ENCODE measurements at places on chromosomes 2 and 18.
A peak's percentile ranks its signal among the peaks of the same experiment; 100 is the strongest.

- DNase-seq = no peak
Observed at GRCh38 chr18:69267895-69268294, 132.8 kb upstream of the DOK6 start.

- DNase-seq = peak; percentile 65
Observed at GRCh38 chr18:36352384-36352783, 54.9 kb downstream of the FHOD3 start.

DNA sequence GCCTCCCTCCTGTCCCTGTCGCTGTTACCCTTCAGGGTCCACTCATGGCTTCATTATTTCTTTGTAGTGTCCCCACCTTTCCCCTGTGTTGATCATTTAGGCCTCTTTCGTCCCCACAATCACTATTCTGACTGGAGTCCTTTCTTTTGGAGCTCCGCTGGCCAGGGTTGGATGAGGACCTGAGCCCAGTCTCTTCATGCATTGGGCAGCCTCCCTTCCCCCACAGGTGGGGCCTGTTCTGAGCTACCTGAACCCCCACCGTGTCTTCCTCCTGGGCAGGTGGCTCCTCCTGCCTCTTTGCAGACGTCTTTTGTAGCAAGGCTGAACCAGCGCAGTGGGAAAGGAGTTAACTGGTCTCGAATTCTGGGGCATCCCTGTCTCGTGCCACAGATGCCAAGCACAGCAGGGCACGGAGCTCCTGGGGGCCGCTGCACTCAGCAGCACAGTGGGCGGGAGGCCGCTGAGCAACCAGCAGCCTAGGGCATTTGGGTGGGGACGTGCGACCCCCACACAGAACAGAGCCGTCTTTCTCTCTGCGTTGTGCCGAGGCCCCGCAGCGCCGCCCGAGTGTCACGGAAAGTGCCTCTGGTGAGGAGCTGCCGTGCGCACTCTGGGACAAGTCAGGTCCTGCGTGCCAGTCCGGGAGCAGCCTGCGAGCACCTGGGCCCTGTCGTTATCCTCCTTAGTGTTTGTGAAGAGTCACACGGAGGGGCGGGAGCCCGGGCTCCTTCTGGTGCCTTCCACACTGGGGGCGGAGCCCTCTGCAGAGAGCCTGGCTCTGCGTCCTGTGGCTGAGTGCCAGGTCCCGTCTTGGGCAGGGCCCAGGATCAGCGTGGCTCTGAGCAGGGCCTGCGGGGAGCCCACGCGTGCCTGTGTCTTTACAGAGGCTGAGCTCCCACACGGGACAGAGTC lies 130.1 kb downstream of the NFATC1 start:
- no peak for DNase-seq

DNA sequence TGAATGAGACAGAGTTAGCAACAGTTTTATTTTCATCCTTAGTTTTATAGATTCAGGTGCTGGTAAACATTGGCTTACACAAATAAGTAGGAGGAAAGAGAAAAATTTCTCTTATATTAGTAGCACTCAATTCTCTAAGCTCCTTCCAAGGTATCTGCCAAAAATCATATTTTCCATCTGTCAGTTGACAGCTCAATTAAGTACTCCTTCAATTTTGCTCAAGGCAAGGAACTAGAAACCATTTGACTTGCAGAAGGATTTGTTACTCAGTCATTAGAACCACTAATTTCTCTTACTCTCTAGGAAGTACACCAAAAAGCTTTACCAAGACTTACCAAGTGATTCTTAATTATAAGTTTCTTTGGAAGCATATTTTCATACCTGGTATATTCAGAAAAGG lies 101.4 kb upstream of the ATP8B1 start:
- DNase-seq = no peak

- DNase-seq = no peak
Observed at GRCh38 chr18:68847219-68847837, 49.4 kb downstream of the CCDC102B start.

DNA sequence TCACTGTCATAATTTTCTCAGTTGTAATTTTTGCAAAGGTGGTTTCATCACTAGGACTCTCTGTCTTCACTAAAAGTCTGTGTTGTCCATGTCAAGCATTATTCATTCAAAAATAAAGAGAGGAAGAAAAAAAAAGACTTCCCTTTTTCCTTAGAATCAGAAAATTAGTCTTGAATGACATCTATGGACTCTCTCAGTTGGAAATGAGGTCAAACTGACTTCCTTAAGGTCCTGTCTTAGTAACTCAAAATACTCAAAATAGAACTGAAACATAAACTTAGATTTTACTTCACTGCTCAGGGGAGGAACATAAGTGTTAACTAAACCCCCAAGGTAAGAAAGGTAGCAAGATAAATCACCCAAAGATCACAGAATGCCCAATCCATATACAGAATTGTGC lies 2.2 kb upstream of the ZNF407 start:
- DNase-seq = no peak

- DNase-seq = no peak
Observed at GRCh38 chr2:25371253-25372241, 29.8 kb upstream of the DNMT3A start.

- DNase-seq = no peak
Observed at GRCh38 chr18:3333056-3333720, 71.3 kb downstream of the MYL12B start.

GRCh38 chr2:120486441-120486840 lies 140.5 kb downstream of the INHBB start:
- DNase-seq = no peak

- DNase-seq = no peak
Observed at GRCh38 chr2:45943219-45944044, 292.0 kb downstream of the PRKCE start.

- DNase-seq = no peak
Observed at GRCh38 chr2:196565106-196565765, 74.3 kb upstream of the CCDC150 start.

DNA sequence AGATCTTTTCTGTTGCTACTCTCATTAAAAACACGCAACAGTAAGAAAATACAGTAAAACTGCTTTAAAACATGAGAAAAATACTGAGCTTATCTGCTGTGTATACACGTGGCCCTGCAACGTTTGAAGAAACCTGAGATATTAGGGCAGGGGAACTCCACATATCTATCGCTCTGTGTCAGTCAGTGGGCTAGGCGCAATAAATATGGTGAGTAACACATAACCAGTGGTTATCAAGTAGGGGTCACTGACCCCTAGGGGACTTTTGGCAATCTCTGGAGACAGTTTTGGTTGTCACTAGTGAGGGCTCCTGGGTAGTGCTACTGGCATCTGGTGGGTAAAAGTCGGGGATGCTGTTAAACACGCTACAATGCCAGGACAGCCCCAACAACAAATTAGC lies 14.9 kb downstream of the STAT1 start:
- no peak for DNase-seq

DNA sequence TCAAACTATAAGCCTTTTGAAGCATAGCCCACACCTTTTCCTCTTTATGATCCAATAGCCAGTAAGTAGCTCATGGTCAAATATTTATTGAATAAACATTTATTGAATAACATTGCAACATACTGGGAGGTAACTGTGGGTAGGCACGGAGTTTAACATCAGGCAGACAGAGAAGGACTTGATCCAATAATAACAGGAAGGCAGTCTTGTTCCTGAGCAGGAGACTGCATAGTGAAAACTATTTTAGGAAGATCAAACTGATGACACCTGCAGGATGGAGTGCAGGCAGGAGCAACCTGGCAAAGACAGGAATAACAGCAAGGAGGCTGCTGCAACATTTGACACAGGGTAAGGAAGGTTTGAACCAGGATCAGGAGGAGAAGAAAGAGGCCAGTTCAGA lies 3.1 kb upstream of the DCTN1 start:
- peak; percentile 45 for DNase-seq

DNA sequence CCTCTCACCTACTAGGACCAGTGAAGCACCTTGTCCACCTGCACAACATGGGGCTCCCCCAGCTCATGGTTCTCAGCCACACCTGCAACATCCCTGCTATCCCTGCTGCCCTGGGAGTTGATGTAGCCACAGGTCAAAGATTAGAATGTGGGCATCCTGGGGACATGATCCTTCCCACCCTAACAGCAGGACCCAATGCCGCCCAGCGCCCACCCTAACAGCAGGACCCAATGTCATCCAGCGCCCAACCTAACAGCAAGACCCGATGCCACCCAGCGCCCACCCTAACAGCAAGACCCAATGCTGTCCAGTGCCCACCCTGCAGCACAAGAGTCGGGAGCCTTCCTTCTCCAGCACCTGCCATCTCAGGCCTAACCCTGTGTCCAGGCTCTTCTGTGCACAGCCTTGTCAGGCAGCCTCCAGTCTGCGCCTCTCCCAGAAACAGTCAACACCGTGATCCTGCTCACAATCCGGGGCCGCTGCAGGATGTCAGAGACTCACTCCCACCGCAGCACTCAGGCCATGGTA lies 237.3 kb upstream of the SALL3 start:
- no peak for DNase-seq

GRCh38 chr2:173134703-173135102 lies 59.1 kb downstream of the MAP3K20 start:
- no peak for DNase-seq

DNA sequence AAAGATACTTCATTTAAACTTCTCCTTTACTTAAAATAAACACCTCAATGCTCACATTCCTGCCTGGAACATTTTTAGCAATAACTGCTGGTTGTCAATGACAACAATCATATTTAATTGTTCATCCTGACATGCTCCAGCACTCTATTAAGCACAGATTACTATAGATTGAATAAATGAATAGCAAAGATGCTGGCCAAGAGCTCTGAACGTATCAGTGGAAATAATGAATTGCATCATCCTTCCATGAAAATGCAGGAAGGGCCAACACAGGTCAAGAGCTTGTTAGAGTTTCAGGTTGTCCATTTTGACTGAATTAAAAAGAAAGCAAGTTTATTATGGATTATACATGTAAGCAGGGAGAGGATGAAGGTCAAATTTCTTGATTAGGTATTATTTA lies 994.0 kb downstream of the TSN start:
- DNase-seq = no peak

- DNase-seq = no peak
Observed at GRCh38 chr2:54675738-54676137, 47.7 kb upstream of the EML6 start.

DNA sequence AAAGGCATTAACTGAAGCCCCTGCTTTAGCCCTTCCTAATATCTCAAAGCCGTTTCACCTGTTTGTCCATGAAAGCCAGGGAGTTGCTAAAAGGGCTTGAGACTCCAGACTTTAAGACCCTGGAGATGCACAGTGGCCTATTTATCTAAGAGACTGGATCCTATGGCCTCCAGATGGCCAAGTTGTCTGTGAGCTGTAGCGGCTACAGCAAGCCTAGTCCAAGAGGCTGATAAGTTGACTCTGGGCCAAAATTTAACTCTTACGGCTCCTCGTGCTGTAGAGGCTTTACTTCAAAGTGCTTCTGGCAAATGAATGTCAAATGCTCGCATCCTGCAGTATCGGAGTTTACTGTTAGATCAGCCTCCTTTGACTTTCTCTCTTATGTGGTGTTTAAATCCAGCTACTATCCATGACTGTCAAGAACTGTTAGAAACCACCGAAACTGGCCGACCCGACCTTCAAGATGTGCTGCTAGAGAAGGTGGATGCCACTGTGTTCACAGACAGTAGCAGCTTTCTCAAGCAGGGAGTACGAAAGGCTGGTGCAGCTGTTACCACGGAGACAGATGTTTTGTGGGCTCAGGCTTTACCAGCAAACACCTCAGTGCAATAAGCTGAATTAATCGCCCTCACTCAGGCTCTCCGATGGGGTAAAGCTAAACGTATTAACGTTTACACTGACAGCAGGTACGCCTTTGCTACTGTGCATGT lies 336.7 kb upstream of the CNTNAP5 start:
- no peak for DNase-seq

GRCh38 chr18:9289698-9290097 lies 44.9 kb upstream of the TWSG1 start:
- no peak for DNase-seq

DNA sequence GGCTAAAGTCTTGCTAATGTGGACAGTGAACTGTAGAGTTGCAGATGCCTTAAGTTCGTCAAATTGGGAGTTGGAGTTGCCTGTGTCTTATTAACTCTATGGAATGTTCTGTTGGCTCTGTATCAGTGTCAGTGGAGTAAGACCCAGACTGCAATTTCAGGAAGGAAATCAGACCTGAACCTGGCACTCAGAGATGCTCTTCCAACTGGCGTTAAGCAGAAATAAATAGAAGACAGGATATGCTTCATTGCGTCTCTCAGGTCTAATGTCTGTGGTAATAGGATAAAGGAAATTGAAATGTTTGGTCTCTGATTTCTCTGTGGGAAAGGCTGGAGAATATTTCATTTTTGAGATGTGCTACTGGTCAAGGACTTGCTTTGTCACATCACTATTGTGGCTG lies 846.7 kb upstream of the ID2 start:
- DNase-seq = no peak

GRCh38 chr2:42342061-42342794 lies 18.8 kb downstream of the COX7A2L start:
- DNase-seq = peak; percentile 70

DNA sequence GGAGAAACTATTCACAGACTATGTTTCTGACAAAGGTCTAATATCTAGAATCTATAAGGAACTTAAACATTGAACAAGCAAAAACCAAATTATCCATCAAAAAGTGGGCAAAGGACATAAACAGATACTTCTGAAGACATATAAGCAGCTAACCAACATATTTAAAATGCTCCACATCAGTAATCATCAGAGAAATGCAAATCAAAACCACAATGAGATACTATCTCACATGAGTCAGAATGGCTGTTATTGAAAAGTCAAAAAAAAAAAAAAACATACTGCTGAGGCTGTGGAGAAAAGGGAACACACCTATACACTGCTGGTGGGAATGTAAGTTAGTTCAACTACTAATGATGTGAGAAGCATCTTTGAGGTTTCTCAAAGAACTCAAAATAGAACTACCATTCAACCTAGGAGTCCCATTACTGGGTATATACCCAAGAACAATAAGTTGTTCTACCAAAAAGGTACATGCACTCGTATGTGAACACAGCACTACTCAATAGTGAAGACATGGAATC lies 220.4 kb upstream of the TFPI start:
- peak; percentile 16 for DNase-seq

- DNase-seq = no peak
Observed at GRCh38 chr2:129654331-129654730, 325.1 kb upstream of the RAB6C start.

DNA sequence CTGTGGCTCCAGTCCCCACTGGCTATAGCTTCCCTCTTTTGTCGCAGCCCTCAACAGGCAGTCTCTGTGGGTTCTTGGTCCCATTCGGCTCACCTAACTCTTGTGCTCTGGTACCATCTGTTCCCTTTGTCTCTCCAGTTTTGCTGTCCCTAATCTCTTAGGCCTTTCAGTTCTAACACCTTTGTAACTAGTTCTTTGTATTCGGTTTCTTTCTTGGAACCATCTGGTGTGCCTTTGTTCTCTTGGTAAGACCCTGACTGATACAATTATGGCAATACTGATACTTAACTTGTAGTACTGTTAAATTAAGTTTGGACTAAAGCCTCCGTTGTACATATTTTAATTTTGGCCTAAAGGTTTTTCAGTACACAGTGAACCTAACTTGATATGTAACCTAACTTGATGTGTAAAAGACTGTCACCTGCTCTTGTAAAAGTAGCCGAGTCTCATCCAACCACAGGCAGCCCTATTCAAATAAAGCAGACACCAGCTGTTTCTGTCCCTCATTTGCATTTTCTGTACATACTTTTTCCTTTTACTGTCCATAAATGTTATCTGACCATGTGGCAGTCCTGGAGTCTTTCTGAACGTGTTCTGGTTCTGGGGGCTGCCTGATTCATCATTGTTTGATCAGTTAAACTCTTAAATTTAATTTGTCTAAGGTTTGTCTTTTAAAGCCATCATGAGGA lies 4.8 kb upstream of the MRPL44 start:
- no peak for DNase-seq

- no peak for DNase-seq
Observed at GRCh38 chr2:170932948-170933347, 3.9 kb downstream of the GORASP2 start.

GRCh38 chr18:4858379-4859127 lies 338.5 kb downstream of the AKAIN1 start:
- no peak for DNase-seq

Data from AG04449 (cell line).